T-cell (primary cell): ENCODE measurements at places on chromosomes 2 and 18.

- DNase-seq, result no peak
- no peaks in the 10 kb centered on the region for H3K4me1 ChIP-seq
- H3K36me3 ChIP-seq, result no peaks in the 10 kb centered on the region
- H3K27me3 ChIP-seq, result no peaks in the 10 kb centered on the region
- no peak overlapping the region for H3K27ac ChIP-seq
- no peak overlapping the region for H3K4me3 ChIP-seq
Observed at GRCh38 chr2:176470713-176471112, 201.5 kb downstream of the MTX2 start.

GRCh38 chr18:13440277-13441248 is 222.0 kb downstream of the LDLRAD4 start:
- no peak for DNase-seq
- H3K4me1 ChIP-seq, result peaks cover 40% of the 10 kb centered on the region
- H3K4me3 ChIP-seq, result no peak overlapping the region
- H3K27me3 ChIP-seq, result no peaks in the 10 kb centered on the region
- H3K27ac ChIP-seq, result no peak overlapping the region

DNA sequence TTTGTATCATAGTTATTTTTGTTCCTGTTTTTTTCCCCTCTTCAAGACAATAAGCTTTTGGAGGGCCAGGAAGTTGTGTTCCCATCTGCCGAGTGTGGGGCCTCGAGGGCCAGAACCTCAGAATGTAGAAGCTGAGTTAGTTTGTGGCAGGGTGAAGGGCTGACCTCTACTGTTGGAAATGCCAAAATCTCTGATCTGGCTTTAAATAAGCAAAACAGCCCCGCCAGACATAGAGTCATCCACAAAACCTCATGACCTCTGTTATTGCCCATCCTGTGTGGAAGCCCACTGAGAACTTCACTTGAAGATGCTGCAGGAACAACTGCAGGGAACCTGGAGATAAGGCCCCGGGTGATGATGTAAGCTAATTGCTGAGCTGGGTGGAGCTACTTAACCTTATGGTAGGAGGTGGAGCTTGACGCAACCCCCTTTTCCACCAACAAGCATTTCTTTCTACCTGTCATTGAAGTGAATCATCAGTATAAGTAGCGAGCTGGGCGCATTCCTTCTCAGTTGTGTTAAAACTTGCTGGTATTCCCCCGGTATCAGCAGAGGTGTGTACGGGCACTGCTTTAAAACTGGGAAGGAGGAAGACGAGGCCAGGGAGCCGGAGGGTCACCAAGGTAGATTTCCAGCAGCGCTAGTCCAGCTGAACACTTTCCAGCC is 177.2 kb downstream of the NEDD4L start:
- no peaks in the 10 kb centered on the region for H3K4me1 ChIP-seq
- no peak overlapping the region for H3K27ac ChIP-seq
- H3K36me3 ChIP-seq, result no peaks in the 10 kb centered on the region
- peaks cover 2% of the 10 kb centered on the region for H3K27me3 ChIP-seq
- no peak for DNase-seq

DNA sequence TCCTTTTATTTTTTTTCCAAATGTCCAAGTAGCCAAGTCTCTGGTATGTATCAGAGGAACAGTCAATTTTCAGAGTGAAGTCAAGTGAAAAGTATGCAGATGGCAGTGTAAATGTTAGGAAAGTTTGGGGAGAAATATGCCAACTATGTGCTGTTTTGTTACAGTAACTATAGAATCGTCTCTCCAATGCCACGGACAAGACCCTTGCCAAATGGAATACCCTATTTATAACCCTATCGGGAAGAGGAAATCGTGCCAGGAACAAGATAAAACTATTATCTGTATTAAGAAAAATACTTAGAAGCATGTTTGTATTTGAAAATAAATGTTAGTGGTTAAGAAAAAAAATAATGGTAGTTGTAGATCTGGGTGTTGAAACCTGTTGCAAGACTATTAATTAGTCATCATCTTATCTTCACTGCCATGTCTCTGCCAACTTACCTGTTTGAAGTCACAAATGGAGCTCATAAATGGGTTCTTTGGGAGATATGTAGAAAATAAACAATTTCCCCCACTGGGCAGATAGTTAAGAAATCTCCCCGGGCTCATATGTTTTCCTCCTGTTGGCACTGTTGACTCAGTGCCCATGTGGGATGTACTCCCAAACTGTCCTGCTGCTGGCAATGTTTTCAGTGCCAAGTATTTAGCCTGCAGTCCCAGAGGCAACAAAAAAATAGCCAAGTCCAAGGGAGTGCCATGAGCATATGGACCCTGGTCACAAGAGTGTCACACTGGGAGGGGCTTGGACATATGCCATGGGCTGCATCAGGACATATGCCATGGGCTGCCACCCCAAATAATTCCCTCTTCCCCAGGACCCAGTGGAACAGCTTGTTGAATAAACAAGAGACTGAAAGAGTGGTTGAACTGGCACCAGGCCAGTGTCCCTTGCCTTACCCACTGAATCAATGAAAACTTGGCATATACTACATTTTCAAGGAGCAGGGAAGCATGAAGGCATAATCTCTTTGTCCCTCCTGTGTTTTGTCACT is 366.9 kb downstream of the OSR1 start:
- no peak overlapping the region for H3K4me3 ChIP-seq
- no peaks in the 10 kb centered on the region for H3K27me3 ChIP-seq
- no peak for DNase-seq
- no peaks in the 10 kb centered on the region for H3K4me1 ChIP-seq
- H3K36me3 ChIP-seq, result no peaks in the 10 kb centered on the region

- H3K27ac ChIP-seq, result no peak overlapping the region
- H3K27me3 ChIP-seq, result peaks cover 9% of the 10 kb centered on the region
- no peak overlapping the region for H3K4me3 ChIP-seq
Observed at GRCh38 chr2:114040826-114041225, 150.9 kb downstream of the ACTR3 start.

DNA sequence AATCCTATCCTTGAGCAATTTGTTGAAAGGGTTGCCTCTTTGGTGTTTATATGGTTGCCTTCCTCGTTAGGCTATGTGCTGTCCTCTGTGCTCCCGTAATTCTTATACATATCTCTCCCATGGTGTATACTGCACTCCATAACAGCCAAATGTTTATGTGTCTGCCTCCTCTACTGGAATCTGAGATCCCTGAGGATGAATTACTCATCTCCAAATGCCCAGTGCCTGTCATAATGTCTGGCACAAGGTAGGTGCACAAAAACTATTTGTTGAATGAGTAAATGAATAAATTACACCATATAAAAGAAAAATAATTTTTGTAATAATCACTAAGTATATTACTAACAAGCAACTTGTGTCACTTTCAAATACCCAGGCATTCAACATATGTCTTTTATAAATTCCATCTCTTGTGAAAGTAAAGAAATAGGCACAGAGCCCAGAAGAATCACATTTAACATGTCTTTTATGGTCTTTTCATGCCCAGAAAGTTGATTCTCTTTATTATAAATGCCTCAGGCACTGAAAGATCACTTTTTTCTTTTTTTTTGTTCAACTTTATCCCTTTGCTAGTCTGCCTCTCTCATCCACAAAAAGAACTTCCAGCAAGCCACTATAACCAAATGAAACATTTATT is 164.9 kb downstream of the CCDC148 start:
- no peak overlapping the region for H3K27ac ChIP-seq
- no peaks in the 10 kb centered on the region for H3K4me1 ChIP-seq
- H3K27me3 ChIP-seq, result peaks cover 6% of the 10 kb centered on the region
- DNase-seq, result no peak

DNA sequence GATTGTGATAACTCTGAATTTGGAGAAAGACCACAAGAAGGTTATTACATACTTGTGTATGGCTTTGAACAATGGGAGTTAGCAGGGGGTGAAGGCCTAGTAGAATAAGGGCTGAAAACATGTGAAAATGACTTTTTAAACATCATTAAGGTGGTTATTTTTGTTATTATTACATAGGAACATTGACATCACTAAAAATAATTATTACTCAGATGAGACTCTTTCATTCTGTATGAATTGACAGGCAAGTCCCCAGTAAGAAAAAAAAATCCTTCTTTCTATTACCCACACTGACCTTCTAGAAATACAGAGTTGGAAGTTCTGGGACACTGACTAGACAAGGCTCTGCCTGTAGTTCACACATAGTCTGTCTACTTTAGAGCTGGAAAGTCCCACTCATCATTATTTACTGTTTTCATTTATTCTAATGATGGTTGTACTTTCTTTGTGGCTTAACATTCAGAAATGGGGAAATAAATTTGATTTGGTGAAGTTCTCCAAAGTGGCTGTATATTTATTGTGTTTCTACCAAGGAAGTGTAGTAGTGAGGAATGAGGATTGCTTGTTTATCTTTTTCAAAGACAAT is 219.6 kb upstream of the EPAS1 start:
- H3K4me3 ChIP-seq, result no peak overlapping the region
- no peak overlapping the region for H3K27ac ChIP-seq
- no peaks in the 10 kb centered on the region for H3K27me3 ChIP-seq
- no peaks in the 10 kb centered on the region for H3K4me1 ChIP-seq
- no peak for DNase-seq

- DNase-seq, result no peak
- no peaks in the 10 kb centered on the region for H3K36me3 ChIP-seq
- no peak overlapping the region for H3K4me3 ChIP-seq
Observed at GRCh38 chr2:199278099-199278498, 179.6 kb downstream of the SATB2 start.

DNA sequence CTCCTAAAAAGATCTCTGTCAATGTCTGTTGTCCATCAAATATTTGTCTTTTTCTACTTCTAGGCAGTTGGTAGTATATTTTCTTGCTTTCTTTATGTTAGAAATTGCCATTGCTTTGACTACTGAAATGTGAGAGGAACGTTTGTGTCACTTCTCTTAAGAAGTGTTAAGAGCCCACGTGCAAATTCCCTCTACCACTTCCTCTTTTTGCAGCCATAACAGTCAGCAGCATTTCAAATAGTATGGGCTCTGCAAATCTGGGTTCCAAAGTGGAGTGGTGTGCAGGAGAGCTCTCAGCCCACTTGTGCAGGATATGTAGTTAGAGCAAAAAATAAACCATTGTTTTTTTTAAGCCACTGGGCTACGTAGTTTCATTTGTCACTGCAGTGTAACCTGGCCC is 314.0 kb downstream of the MEIS1 start:
- no peak overlapping the region for H3K27ac ChIP-seq
- no peaks in the 10 kb centered on the region for H3K36me3 ChIP-seq
- H3K4me3 ChIP-seq, result no peak overlapping the region
- H3K27me3 ChIP-seq, result no peaks in the 10 kb centered on the region
- H3K4me1 ChIP-seq, result no peaks in the 10 kb centered on the region
- no peak for DNase-seq

GRCh38 chr2:167181134-167181533 is 292.9 kb downstream of the XIRP2 start:
- no peak overlapping the region for H3K27ac ChIP-seq
- no peak overlapping the region for H3K4me3 ChIP-seq
- no peaks in the 10 kb centered on the region for H3K36me3 ChIP-seq
- DNase-seq, result no peak

GRCh38 chr18:47283476-47283875 is 32.0 kb upstream of the SKOR2 start:
- no peaks in the 10 kb centered on the region for H3K36me3 ChIP-seq
- H3K27me3 ChIP-seq, result peaks cover 5% of the 10 kb centered on the region
- no peak overlapping the region for H3K27ac ChIP-seq
- no peak overlapping the region for H3K4me3 ChIP-seq

DNA sequence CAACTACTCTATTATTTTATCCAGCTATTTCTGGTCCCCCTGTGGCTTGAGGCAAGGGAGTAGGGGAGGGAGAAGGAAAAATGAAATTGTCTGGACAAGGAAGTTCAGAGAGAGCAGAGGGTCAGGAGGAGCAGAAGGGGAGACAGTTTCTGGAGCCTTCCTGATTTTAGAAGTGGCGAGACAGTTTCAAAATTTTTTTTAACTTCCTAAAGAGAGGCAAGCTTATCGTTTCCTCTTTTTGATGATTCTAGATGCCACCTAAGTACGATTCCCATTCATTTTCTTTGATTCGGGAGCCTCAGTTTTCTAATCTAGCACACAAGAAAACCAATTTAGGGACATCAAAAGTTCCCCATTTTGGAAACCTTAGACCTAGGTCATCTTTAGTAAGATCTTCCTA is 96.9 kb upstream of the B3GNT2 start:
- H3K27ac ChIP-seq, result no peak overlapping the region
- H3K4me3 ChIP-seq, result no peak overlapping the region
- H3K4me1 ChIP-seq, result no peaks in the 10 kb centered on the region
- no peaks in the 10 kb centered on the region for H3K27me3 ChIP-seq

DNA sequence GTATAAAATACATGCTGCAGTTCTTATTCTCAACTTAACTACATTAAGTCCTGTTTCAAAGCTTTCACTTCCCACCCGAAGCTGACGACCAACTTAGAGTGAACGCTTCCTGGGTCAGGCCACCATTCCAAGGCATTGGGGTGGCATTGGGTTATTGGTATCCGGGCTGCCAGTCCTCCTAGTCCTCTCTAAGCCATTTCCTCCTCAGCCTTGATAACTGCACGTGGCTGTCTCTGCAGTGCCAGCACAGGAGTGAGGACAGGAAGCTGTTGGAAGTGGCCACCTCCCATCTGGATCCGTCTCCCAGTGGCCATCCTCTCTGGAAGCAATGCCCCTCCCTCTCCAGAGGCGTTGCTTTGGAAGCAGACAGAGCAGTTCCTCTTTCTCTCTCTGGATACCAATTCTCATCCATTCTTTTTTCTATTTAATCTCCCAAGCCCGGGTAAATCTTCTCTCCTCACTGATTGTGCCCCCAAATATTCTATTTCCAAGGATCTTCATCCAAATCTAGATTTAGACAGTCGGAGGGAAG is 354.7 kb downstream of the EIPR1 start:
- no peak overlapping the region for H3K4me3 ChIP-seq
- no peaks in the 10 kb centered on the region for H3K36me3 ChIP-seq
- no peak for DNase-seq
- H3K27me3 ChIP-seq, result peaks cover 13% of the 10 kb centered on the region
- H3K4me1 ChIP-seq, result no peaks in the 10 kb centered on the region

DNA sequence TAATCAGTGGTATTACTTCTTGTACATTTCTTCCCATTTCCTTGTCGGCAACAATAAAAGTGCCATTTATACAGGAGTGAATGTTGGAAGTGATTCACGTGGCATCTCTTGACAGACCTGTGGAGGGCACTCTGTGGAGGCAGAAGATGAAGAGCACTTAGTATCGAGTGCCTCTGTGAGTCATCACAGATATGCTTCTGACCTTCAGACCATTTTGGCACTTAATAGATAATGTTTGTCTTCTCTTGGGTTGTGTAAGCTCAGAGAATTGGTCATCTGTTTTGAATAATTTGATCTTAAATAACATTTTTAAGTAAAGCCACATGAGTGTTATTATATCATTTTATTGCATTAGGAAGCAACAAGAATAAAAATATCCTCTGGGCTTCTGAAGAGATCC is 305.5 kb downstream of the PTPRM start:
- no peak overlapping the region for H3K27ac ChIP-seq
- no peak overlapping the region for H3K4me3 ChIP-seq
- DNase-seq, result no peak
- H3K4me1 ChIP-seq, result no peaks in the 10 kb centered on the region
- H3K36me3 ChIP-seq, result no peaks in the 10 kb centered on the region
